ENCODE measurements at places on chromosomes 16 and 17. TPM values are rescaled to one million over a fixed set of nuclear protein-coding genes. Genes with fewer than 3 reads are reported as not detected.

DNA sequence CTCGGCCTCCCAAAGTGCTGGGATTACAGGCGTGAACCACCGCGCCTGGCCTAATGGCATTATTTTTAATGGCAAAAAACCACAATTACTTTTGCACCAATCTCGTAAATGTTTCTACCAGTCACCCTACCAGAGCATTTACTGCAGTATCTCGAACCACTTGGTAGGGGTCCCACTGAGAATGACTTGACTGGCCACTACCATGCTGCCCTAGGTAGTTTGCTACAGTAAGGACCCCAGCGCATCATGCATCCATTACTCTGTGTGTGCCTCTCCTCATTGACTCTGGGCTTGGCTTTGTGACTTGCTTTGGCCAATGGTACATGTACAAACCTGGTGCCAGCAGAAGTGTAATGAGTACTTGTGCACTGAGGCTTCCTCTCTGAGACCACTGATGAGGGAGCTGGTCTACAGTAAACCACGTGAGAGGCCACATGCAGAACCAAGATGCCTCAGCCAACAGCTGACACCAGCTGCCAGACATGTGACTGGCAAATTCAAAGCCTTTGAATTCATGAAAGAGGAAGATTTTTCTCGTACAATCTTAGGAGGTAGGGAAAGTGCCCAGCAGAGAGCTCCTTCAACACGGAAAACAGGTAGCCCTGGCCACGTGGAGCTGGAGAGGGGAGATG, 421.7 kb upstream of the C16orf82 start:
- H3K27me3 ChIP-seq, result no peaks in the 10 kb centered on the region
- DNase-seq, result peak; percentile 56

DNA sequence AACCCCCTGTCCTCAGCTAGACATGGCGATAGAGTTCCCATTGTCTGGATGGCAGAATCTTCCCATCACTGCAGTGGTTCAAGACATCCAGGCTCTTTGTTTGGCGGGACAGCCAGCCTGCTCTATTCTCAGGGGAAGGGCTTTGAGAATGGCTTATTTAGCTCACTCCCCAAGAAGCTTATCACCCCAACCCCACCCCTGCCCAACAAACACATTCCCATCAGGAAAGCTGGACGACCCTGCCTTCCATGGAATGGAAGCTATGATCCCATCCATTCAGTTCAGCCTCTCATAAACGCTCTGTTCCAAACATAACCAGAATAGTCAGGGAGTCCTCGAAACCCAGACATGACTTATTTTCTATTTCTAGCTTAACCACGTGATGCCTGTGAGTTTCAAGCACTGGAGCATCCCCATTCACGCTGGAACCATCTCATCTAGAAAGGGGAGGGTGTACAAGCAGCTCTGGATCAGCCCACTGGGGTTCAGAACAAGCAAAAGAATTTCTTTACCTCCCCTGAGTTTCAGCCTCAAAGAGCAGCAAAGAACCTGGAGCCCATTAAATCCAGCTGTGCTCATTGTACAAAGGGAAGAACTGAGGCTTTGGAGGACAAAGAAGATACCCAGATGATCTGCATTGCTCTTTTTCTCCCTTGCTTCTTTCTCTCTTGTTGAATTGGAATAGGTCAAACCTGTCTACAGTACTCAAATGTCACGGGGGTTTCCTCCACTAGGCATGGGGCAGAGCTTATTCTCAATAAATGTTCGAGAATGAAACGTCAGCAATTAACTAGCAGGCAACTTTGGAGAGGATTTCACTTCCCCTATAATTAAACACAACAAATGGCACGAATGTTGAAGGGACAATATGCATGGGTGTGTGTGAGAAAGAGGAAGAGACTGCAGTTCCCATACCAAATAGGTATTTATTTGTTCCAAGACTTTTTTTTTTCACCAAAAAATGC, 93.1 kb downstream of the XYLT1 start:
- no peak overlapping the region for H3K27ac ChIP-seq
- no peaks in the 10 kb centered on the region for H3K36me3 ChIP-seq
- DNase-seq, result no peak

RUNDC1 gene
- 12.5 TPM for total RNA-seq

- H3K27me3 ChIP-seq, result no peaks in the 10 kb centered on the region
- no peak overlapping the region for H3K4me3 ChIP-seq
- DNase-seq, result no peak
- H3K36me3 ChIP-seq, result peaks cover 63% of the 10 kb centered on the region
Observed at GRCh38 chr17:42474276-42474675, 15.6 kb downstream of the ATP6V0A1 start.

PLK1 gene
- 17.8 TPM for total RNA-seq

DNA sequence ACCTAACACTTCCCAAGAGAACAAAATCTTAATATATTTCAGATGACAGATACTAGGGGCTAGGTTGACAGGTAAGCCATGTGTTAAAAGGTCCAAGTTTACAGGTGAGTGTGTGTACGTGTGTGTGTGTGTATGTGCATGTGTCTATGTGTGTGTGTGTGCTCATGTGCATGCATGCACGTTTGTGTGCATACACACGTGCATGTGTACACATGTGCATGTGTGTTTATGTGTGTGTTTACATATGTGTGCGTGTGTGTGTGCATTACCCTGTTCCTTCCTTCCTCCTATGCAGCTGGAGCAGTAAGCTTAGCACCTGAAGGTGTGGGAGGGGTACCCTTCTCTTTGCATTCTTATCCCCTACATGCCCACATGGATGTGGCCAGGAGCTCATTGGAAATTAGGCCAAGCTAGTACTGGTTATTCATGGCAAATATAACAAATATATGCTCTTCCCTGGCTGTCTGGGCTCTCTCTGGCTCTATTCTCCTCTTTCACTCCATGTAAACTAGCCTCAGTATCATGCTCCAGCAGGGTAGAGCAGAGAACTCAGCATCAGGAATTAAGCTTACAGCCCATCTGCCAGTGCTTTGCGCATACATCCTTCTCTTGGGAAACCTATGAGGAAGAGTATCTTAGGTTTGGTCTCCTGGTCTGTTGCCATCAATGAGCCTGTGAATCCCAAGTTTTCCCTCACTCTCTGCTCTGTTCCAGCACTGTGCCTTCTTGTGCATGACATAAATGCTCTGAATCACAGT, 258.0 kb upstream of the MYOCD start:
- H3K27ac ChIP-seq, result no peak overlapping the region
- no peaks in the 10 kb centered on the region for H3K36me3 ChIP-seq
- peaks cover 12% of the 10 kb centered on the region for H3K4me1 ChIP-seq
- no peak for DNase-seq
- H3K27me3 ChIP-seq, result no peaks in the 10 kb centered on the region
- no peak overlapping the region for H3K4me3 ChIP-seq

DNA sequence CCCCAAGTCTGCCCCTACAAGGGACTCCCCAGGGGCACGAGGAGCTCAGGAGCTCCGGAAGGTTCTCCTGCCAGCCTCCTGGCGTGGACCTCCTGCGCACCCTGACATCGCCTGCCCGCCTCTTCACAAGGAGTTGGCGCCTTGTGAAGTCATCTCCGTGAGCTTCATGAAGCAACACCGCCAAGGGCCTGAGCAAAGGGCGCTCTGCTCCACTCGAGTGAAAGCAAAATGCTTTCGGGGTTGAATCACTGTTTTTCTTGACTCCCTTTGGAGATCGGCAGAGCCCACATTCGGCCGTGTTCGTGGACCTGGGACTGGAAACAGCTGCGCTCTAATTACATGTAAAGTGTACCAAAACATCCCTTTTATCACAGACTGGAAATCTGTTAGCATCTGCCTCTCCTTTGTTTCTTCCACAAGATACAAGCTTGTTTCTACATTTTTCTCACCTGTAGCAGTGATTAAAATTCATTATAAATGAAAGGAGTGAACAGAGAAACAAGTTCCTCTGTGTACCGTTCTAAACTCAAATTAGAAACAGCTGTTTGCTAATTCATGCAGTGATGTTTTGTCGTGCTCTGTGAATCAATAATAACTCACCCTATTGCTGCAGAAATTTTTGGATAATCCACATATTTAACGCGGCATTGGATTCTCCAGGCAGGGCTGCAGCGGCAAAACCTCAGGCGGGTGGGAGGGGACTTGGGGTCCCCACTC, 203.3 kb downstream of the ZNF423 start:
- peak overlapping the region; percentile 42 for H3K4me3 ChIP-seq
- DNase-seq, result no peak

PRSS33 gene
- not detected for total RNA-seq

CTDNEP1 gene
- 145 TPM for total RNA-seq

GRCh38 chr17:72687886-72688285, 404.6 kb downstream of the SLC39A11 start:
- DNase-seq, result no peak
- H3K27ac ChIP-seq, result no peak overlapping the region
- no peak overlapping the region for H3K4me3 ChIP-seq
- peaks cover 45% of the 10 kb centered on the region for H3K4me1 ChIP-seq
- H3K36me3 ChIP-seq, result peaks cover 5% of the 10 kb centered on the region
- H3K27me3 ChIP-seq, result no peaks in the 10 kb centered on the region

DNA sequence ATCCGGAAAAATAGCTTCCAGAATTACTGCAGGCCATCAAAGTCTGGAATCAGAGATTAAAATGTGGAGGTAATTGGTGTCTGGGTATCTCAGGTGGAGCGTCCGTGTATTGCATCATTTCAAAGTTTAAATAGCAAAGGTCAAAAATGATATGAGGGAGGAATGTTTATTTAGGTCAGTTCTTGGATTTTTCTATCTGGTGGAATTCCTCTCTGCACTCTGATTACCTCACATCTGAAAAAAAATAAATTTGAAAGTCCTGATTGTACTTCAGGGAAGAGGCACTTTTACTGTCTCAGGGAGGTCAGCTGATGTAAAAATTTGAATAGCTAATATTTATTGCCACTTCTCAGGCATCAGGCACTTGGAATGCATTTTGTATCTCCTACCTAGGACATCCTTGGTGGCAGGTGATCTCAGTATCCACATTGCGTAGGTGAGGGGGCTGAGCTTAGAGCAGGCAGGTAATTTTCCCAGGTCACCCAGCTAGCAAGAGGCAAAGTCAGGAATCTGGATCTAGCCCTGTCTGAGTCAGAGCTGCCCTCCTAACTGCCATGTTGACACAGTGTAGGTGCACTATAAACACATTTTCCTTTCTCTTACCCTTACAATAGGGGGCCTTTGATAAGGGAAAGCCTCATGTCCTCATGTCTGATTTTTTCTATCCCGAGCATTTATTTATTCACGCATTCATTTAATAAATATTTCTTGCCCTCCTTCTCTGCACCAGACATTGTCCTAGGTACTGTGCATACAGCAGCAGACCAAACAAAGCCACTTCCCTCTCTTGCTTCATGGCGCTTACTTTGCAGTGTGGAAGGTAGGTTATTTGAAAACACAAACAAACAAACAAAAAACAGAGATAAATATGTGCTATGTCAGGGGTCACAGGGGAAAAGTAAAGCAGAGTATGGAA, 454.3 kb downstream of the HAPSTR1 start:
- H3K27me3 ChIP-seq, result no peaks in the 10 kb centered on the region
- no peak for DNase-seq
- H3K4me3 ChIP-seq, result no peak overlapping the region
- no peaks in the 10 kb centered on the region for H3K4me1 ChIP-seq

- peaks cover under 1% of the 10 kb centered on the region for H3K36me3 ChIP-seq
- DNase-seq, result no peak
- peaks cover 36% of the 10 kb centered on the region for H3K4me1 ChIP-seq
Observed at GRCh38 chr16:84703681-84704080, 3.9 kb downstream of the USP10 start.

C17orf58 gene
- 12.2 TPM for total RNA-seq

GRCh38 chr16:10688726-10689125, 6.0 kb downstream of the TEKT5 start:
- no peaks in the 10 kb centered on the region for H3K4me1 ChIP-seq
- H3K36me3 ChIP-seq, result no peaks in the 10 kb centered on the region
- H3K27me3 ChIP-seq, result no peaks in the 10 kb centered on the region
- no peak overlapping the region for H3K27ac ChIP-seq

CDH11 gene
- total RNA-seq, result 587 TPM

- H3K27ac ChIP-seq, result no peak overlapping the region
- no peaks in the 10 kb centered on the region for H3K36me3 ChIP-seq
- DNase-seq, result no peak
- no peak overlapping the region for H3K4me3 ChIP-seq
- peaks cover 41% of the 10 kb centered on the region for H3K4me1 ChIP-seq
- H3K27me3 ChIP-seq, result no peaks in the 10 kb centered on the region
Observed at GRCh38 chr16:64419832-64420231, 702.0 kb downstream of the CDH11 start.

GRCh38 chr16:85332175-85332574, 219.9 kb upstream of the CIBAR2 start:
- H3K4me1 ChIP-seq, result peaks cover 53% of the 10 kb centered on the region
- no peaks in the 10 kb centered on the region for H3K36me3 ChIP-seq
- no peak overlapping the region for H3K4me3 ChIP-seq
- H3K27ac ChIP-seq, result no peak overlapping the region

MT4 gene
- not detected for total RNA-seq

PERCC1 gene
- not detected for total RNA-seq

DNA sequence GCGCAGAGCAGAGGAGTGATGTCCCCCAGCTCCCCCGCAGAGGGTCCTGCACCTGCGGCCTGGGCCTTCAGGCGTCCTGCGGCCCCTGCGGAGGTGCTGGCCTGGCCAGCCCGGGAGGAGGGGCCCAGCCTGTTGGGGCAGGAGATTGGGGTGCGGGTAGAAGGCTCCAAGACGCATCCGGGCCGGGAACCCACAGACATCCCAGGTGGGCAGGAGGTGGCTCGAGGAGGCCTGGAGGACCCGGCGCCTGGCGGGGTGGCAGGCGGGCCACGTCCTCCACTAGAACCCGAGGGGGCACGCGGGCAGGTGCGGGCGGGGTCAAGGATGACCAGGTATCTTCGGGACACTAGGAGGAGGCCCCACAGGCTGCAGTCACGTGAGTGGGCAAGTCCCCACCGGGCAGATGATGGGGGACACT, 647 bp upstream of the SECTM1 start:
- H3K4me1 ChIP-seq, result peaks cover 54% of the 10 kb centered on the region
- H3K4me3 ChIP-seq, result no peak overlapping the region
- no peak for DNase-seq
- no peaks in the 10 kb centered on the region for H3K36me3 ChIP-seq
- H3K27ac ChIP-seq, result peak overlapping the region; percentile 88
- H3K27me3 ChIP-seq, result no peaks in the 10 kb centered on the region

GRCh38 chr17:18163547-18163946, 20.1 kb upstream of the ALKBH5 start:
- no peaks in the 10 kb centered on the region for H3K36me3 ChIP-seq
- no peak overlapping the region for H3K27ac ChIP-seq
